ENCODE measurements at places on chromosomes 5 and 9.

DNA sequence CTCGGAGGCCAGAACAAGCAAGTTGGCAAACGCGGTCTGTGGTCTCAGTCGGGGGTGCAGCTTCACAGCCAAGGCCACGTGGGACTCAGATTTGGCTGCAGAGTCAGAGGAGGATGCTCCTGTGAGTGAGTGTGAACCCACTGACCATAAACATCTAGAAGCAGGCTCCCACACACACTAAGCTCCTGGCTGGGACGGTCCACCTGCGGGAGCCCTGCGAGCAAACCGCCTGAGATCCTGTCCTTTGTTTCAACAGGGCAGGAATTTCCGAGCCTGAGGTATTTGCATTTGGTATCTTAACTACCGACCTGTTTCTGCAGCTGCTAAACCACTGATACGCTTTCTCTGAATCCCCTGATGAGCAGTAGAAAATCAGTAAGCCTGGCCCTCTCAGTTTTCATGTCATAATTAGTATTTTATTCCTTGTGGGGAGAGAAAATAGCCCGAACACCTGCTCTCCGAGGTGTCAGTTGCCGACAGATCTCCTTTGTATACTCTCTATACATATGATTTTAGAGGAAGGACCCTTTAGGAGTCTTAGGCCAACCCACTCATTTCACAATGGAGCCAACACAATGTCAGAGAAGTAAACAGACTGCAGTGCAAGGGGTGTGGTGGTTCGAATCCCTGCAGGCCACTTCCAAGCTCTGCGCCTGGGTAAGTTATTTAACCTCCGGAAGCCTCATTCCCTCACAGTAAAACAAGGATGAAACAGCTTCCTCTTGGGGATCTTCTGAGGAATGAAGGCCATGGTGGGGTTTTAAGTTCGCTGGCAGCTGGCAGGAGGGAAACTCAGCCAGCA lies 40.9 kb upstream of the PWWP2A start:
- DNase-seq = no peak

DNA sequence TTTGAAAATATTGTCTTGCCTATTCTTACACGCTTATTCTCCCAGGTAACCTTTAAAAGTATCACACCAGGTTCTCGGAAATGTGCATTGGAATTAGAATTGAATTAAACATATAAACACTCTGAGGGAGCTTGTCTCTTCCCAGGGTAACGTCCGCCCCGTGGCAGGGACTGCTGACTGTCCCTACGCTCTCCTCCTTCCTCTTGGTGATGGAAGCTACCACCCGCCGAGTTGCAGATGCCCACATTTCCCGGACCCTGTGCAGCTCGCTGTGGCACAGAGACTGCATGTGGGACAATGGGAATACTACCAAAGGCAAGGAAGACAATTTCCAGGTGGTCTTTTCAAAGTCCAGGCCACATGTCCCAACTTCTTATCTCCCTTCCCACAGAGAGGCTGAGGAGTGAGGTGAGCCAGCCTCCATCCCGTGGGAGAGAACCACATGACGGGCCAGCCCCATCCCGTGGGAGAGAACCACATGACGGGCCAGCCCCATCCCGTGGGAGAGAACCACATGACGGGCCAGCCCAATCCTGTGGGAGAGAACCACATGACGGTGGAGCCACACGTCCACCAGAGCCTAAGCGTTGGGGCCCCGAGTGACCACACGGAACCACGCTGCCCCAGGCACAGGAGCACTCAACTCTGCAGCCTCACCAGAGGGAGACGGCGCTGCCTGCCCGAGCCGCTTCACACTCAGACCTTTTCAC lies 249.4 kb upstream of the IRX1 start:
- DNase-seq = no peak

DNA sequence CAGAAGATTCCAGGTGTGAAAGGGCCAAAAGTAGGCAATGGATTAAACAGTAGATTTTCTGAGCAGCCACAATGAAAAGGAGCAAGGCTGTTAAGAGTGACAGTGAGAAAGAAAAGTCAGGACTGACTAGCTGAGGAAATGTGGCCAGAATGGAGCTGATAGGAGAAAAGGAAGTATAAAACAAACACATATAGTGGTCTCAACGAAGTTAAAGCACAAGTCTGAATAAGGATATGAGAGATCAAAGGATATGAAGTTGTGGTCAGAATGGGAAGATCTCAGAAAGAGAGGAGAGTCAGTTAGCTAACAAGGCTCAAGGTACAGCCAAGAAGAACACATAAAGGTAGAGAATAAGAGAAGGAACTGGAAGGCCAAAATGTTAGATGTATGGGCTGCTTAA lies 39.9 kb downstream of the FNIP1 start:
- no peak for DNase-seq

DNA sequence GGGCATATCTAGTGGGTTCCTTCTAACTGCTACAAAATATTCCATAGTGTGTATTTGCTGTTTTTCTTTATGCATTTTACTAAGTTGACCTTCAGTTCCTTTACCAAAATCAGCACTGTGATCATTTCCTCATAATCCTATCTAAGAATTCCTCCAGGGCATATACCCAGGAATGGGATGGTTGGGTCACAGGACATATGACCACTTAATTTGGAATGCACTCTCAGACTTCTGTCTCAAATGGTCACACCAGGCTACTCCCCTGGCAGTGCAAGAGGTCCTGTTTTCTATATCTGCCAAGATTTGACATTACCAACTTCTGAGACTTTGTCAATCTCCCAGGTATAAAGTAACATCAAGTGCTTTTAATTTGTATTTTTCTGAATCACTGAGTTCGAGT lies 63.9 kb downstream of the ADAMTS12 start:
- no peak for DNase-seq

DNA sequence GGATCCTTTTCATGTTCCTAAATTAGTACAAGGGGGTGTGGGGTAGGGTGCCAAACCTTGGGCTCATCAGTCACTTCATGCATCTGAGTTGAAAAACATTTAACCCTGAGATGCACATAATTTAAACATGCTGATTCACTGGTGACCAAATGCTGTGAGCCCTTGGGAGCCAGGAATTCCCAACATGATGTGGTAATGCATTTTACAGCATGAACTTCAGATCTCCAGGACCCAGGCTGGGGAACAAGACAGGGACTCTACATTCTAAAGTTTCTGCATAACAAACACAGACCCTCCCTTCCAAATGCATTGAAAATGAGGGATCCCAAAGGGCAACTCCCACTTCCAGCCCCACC lies 322.2 kb downstream of the NDUFS4 start:
- no peak for DNase-seq

- DNase-seq = peak; percentile 3
Observed at GRCh38 chr5:155147222-155147621, 133.7 kb downstream of the KIF4B start.

- DNase-seq = no peak
Observed at GRCh38 chr5:154679501-154679900, 75.7 kb upstream of the LARP1 start.

- DNase-seq = peak; percentile 28
Observed at GRCh38 chr9:112443200-112443599, 43.4 kb upstream of the KIAA1958 start.

DNA sequence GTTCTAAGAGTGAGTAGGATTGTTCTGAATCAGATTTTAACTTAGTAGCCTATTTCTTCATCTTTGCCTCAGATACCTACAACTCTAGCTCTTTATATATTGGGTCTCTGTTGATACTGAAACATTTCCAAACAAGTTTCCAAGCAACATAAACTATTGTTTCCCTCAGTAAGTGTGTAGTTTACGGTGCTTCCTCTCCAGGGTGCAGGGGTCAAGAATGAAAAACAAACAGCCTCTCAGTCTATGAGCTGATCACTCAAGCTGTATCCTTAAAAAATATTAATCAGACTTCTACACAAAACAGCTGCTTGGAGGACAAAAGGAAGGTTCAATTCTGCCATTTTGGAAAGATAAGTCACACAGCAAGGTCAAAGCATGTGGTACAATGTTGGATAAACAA lies 75.0 kb downstream of the ADAMTS12 start:
- no peak for DNase-seq

GRCh38 chr5:154755361-154756008 lies at the start of gene LARP1:
Gene LARP1 (plus strand): TSS chr5:154755377. CDS start chr5:154755758, 381 bp downstream.
- peak; percentile 68 for DNase-seq

DNA sequence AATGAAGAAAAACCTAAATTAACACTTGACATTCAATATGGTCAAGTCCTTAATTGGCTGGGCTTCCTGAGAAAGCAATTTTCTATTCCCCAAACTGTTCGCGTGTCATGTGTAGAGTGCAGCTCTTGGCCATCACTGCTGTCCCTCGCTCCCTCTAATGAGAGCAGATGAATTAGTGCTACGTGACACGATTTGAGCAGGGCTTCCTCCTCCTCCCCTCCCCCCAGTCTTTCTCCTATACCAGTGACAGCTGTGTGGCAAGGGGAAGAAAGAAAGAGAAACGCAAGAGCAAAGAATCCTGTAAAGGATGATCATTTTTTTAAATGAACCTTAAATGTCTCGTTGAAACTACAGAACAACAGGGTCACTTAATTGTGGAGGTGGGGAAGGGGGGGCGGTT lies 159.6 kb downstream of the BNC2 start:
- no peak for DNase-seq

- DNase-seq = peak; percentile 11
Observed at GRCh38 chr5:14503017-14503680, 78.4 kb upstream of the OTULINL start.

- DNase-seq = no peak
Observed at GRCh38 chr5:151562019-151562707, 29.0 kb downstream of the FAT2 start.

GRCh38 chr9:105242557-105242956 lies 1.9 kb upstream of the SLC44A1 start:
- DNase-seq = no peak

- DNase-seq = no peak
Observed at GRCh38 chr9:86562691-86563090, 208.5 kb upstream of the TUT7 start.

GRCh38 chr5:102090770-102091169 lies 205.3 kb downstream of the SLCO4C1 start:
- no peak for DNase-seq

- DNase-seq = no peak
Observed at GRCh38 chr5:80761176-80761575, 106.4 kb upstream of the DHFR start.

GRCh38 chr9:34252670-34253459 lies 74.0 kb downstream of the UBAP1 start:
- DNase-seq = peak; percentile 73

DNA sequence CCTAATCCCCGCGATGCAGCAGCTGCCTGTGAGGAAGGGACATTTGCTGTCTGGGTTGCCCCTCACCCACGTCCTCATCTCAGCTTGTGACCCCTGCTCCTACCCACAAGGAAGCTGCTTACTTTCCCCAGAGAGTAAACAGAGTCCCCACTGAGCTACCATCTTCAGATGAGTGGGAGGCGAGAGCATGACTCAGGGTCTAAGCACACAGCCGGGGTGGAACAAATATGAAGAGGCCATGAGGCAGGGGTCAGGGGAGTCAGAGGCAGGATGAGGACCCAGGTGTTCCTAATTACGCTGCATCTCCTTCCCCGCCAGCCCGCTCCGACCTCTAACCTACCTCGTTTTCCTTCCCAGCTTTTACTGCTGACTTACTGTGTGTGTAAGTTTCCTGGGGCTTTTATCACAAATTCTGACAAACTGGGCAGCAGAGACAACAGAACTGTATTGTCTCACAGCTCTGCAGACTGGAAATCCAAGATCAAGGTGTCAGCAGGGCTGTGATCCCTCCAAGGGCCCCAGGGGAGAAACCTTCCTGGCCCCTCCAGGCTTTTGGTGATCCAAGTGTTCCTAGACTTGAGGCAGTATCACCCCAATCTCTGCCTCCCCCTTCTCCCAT lies 94.0 kb upstream of the DNAH5 start:
- peak; percentile 19 for DNase-seq

DNA sequence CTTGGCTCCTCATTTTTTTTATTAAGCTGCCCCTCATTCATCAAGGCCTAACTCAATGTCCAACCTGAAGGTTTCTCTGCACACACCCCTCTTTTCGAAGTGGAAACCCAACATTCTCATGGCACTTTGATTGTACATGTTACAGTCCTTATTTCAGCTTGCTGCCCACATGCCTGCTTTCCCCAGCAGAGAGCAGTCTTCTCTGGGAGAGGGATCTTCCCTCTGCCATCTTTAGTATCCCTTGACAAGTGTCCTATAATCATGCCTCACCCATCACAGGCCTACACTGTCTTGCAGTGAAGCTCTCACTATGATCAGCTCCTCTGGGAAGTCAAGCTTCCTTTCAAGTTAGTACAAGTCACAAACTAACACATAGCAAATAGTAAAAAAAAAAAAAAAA lies 175.1 kb downstream of the ACER2 start:
- DNase-seq = peak; percentile 9

DNA sequence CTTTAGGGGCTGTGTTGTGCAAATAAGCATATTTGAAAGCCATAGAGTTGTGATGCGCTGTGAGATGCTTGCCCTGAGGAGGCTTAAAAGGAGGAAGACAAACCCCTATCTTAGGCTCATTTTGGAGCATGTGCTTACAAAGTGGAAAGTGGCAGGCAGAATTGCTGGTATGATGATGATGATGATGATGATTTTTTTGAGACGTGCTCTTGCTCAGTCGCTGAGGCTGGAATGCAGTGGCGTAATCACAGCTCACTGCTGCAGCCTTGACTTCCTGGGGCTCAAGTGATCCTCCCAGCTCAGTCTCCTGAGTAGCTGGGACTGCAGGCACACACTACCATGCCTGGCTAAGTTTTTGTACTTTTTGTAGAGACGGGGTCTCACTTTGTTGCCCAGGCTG lies 1.7 kb downstream of the CNOT8 start:
- DNase-seq = peak; percentile 26

DNA sequence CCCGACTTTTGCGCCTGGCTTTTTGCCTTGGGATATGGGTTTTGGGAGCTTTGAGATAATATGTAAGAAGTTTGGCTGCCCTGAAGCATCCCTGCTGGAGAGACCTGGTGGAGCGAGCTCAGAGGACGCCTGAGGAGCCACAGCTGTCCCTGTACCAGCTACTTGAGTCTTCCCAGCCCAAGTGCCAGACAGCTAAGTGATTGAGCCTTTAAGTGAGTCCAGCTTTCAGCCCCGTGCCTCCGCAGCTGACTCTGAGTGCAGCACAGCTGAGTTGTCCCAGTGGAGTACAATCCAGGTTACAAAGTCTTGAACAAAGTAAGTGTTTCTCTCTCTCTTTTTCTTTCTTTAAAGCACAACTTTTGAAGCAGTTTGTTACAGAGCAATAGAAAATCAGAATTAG lies 203.8 kb upstream of the DAP start:
- DNase-seq = no peak

DNA sequence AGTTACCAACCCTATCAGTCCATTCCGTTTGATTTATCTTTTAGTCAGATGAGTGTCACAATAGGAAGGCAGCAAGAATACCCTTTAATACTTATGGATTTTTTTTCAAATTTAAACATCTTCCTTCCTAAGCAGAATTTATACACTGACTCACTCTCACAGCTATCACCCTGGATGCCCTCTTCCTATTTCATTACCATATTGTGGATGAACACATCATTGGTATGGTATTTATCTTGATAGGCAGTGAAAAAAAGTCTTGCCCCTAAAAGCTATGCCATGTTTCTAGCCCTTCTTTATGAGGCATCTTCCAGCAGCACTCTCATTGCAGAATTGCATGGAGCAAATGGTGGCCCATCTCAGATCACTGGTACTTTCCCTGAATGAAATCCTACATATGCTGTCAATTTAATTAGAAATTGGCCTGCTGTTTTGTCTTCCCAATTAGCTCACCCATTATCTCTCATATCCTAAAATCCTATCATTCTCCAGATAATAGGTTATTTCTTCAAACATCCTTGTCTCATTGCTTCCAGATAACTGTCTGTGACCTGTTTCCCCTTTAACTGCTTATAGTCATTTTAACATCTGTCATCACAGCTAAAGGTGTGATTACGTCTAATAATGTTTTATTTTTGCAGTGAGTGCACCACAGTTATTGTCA lies 433.5 kb upstream of the POU5F2 start:
- no peak for DNase-seq

GRCh38 chr9:136886610-136887597 lies 588 bp downstream of the TRAF2 start:
- peak; percentile 23 for DNase-seq

Data from suppressor macrophage (primary cell).